Stimulated activated CD4-positive, alpha-beta T cell treated with anti-CD3 and anti-CD28 coated beads, Interleukin-2, amount 100 ng/mL, for 24 hours (primary cell): ENCODE measurements at places on chromosomes 1 and 21.

DNA sequence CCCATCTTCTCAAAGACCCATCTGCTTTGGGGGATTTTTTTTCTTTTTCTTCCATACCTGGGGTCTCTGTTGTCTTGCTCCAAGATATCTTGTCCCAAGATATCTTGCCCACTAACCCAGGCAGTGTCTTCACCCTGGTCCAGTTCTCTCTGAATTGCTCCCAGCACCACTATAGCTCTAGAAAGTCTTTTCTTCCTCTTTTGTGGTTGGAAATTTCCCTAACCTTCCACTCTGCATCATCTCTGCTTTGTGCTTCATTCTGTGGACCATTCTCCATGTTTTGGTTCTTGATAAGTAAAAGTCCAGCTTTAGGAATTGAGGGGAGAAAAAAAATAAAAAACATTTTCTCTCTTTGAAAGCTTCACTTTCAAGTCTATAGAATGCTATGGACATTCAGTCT lies 20.9 kb downstream of the STYXL2 start:
- DNase-seq = no peak

- DNase-seq = peak; percentile 83
Observed at GRCh38 chr1:15966081-15966955, 9.6 kb downstream of the ZBTB17 start.

GRCh38 chr1:14390816-14391215 lies 207.7 kb upstream of the KAZN start:
- DNase-seq = no peak

GRCh38 chr1:71986160-71986559 lies 296.2 kb downstream of the NEGR1 start:
- DNase-seq = no peak

- DNase-seq = no peak
Observed at GRCh38 chr1:50371749-50372148, 51.5 kb downstream of the DMRTA2 start.

DNA sequence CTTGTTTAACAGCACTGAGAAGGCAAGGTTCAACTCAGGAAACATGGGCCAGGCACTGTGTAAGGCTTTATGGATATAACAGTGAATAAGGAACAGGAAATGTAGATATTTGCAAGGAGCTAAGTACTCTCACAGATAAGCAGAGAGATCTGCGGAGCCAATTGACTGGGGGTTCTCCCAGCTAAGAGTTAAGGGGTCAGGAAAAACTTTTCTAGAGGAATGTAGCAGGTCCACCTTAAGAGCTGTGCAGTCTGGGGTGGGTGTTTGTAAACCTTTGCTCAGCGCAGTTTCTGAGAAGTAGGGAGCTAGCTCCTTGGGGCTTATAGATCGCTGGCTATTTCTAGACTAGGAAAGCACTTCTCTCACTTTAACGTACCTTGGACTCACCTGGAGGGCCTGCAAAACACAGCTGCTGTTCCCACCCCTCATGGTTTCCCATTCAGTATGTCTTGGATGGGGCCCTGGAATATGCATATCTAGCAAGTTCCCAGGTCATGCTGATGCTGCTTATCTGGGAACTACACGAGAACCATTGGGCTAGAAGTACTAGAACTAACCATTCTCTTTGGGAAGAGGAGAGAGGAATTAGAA lies 51.7 kb downstream of the TLCD4 start:
- DNase-seq = no peak

GRCh38 chr1:202844259-202844658 lies 33.5 kb downstream of the PCAT6 start:
- DNase-seq = no peak

GRCh38 chr1:243921111-243921510 lies 71.1 kb upstream of the AKT3 start:
- no peak for DNase-seq

GRCh38 chr1:77583483-77583882 lies 99.0 kb downstream of the ZZZ3 start:
- no peak for DNase-seq

DNA sequence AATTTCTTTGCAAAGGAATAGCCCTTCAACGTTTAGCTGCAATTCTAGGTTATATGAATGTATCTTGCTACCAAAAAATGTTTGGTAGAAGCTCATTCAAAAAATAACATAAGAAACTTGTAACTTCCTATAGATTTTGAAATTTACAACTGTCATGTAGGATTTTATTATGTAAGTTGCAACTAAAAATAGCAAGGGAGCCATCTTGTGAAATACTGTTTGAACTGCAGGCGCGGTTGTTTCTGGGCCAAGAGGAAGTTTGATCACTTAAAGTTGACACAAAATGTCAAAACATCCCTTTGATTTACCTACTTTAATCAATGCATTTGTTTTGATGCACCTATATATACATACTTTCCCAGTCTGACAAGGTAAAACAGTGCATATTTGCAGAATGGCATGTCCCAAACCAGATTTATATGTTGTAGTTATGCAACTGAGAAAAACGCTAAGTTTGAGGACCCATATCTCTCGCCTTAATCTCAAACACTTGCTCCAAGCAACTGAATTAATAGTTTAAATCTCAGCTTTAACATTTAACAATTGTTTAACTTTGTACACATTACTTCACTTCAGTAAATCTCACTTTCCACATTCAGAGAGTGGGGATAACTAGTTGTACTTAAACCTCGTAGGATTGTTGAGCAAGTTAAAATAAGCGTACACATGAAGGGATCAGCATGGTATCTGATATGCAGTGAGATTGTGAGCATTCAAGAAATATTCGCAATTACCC lies 63.9 kb downstream of the KCNK2 start:
- DNase-seq = peak; percentile 3

DNA sequence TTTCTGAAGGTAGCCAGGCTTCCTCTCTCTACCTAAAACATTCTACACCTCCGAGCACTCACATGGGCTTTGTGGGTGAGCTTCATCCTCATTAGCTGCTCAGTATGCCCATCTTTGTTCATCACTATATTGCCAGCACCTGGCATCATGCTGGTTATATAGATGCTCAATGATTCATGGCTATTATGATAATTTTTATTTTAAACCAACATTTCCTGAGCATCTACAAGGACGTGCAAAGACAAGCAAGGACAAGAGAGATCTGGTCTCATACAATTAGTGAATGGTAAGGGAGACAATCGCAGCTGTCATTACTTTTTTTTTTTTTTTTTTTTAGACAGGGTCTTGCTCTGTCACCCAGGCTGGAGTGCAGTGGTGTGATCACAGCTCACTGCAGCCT lies 11.3 kb upstream of the QSOX1 start:
- no peak for DNase-seq

DNA sequence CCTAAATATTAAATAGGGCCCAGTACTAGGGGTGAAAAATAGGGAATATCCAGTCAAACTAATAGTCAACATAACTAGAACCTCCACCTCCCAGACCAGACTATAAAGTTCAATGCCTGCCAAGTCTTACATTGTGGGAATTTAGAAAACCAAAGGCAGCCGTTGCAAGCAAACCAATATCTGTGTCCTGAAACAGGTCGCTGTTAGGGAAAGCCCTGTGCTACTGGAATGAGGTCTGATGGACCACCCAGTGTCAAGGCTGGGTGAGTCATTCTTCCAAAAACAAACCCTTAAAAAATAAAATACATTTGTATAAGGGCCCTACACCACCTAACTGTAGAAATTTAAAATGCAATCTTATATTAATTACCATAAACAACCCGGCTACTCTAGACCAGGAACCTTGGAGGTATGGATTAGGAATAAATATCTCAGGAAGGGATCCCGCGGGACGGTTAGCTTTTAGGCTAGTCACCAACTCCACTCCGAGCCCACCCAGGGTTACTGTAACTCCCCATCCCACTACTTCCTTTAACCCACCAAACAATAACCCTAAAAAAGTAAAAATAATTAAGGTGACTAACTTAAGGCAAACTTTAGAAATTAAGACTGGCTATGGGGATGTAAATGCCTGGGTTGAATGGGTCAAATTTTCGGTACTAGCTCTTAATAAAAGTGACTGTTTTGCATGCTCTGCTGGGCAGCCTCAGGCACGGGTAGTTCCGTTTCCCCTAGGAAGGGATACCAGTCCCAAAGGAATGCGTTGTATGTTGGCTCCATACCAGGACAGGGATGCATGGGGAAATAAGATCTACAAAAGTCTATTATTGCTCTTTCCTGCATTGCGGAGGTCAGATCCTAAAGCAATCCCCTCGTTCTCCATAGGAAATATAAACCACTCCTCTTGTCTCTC lies 65.4 kb upstream of the TLR5 start:
- DNase-seq = no peak

GRCh38 chr1:170307426-170307825 lies 161.7 kb downstream of the NTMT2 start:
- no peak for DNase-seq

GRCh38 chr1:212664409-212665199 lies 35.0 kb downstream of the BATF3 start:
- DNase-seq = no peak

- no peak for DNase-seq
Observed at GRCh38 chr1:206801467-206801866, 29.2 kb upstream of the IL10 start.

DNA sequence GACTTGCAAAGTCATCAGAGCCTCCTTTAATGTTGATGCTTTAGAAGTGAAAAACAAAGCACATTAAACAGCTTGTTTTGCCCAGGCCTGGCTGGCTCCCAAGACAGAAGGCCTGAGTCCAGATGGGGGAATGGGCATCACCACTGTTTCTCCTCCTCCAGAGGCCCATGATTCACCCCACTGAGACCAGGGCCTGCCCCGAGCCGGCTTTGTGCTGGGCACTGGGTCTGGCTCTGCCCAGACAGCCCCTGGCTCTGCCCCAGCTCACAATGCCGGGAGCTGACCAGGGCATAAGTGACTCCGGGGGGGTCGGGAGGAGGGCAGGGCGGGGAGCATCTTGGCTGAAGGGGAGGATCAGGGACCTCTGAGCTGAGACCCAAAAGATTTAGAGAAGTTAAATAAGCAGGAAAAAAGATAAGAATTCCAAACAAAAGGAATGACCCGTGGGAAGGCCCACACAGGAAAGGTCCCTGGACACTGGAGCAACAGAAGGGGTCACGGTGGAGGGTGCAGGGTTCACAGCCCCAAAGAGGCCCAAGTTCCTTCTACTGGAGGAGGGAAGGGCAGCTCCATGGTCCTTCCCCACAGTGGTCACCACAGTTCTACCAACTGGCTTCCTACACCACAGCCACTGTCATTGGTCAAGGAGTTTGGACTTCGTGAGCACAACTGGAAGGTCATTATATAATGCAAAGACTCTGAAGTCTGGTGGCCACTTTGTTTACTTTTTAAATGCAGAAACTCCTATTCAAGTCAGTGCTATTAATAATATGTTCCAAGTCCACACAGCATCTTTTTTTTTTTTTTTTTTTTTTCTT lies 5.5 kb downstream of the C2CD2 start:
- no peak for DNase-seq
